ENCODE measurements at places on chromosomes 3 and 15. TPM values are rescaled to one million over a fixed set of nuclear protein-coding genes. Genes with fewer than 3 reads are reported as not detected.

ASB7 gene
- 11.9 TPM for total RNA-seq

PTPRG gene
- total RNA-seq: 42.2 TPM

CSPG5 gene
- total RNA-seq: 0.32 TPM

SLC6A20 gene
- 0.19 TPM for total RNA-seq

CLDN16 gene
- total RNA-seq: not detected

IL20RB gene
- 95.1 TPM for total RNA-seq

SST gene
- not detected for total RNA-seq

MRAS gene
- total RNA-seq: 3.3 TPM

TTLL13 gene
- total RNA-seq: not detected

SNURF gene
- total RNA-seq: not detected

HCN4 gene
- not detected for total RNA-seq

CDHR4 gene
- not detected for total RNA-seq

ZNF620 gene
- total RNA-seq: not detected

SPESP1 gene
- 1.1 TPM for total RNA-seq

SLC9A9 gene
- total RNA-seq: 19.0 TPM

STX19 gene
- total RNA-seq: 8.0 TPM

MRPS25 gene
- 26.0 TPM for total RNA-seq

LIPC gene
- total RNA-seq: 0.27 TPM
